Stimulated activated naive CD4-positive, alpha-beta T cell (primary cell): ENCODE measurements at places on chromosomes 11 and 22.

DNA sequence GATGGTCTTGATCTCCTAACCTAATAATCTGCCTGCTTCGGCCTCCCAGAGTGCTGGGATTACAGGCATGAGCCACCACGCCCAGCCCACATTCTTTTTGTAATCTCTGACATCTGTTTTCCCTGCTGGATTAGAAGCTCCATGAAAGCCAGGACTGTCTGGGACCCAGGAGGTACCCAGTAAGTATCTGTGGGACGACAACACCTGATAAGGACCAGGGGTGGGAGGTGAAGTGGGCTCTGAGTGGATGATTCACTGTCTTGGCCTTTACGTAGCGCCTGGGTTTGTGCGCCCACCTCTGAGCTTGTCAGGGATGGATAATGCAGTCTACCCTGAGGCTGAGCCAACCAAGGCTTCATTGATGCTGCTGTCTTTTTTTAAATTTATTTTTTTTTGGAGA, 118.8 kb downstream of the ABTB2 start:
- no peak for DNase-seq

DNA sequence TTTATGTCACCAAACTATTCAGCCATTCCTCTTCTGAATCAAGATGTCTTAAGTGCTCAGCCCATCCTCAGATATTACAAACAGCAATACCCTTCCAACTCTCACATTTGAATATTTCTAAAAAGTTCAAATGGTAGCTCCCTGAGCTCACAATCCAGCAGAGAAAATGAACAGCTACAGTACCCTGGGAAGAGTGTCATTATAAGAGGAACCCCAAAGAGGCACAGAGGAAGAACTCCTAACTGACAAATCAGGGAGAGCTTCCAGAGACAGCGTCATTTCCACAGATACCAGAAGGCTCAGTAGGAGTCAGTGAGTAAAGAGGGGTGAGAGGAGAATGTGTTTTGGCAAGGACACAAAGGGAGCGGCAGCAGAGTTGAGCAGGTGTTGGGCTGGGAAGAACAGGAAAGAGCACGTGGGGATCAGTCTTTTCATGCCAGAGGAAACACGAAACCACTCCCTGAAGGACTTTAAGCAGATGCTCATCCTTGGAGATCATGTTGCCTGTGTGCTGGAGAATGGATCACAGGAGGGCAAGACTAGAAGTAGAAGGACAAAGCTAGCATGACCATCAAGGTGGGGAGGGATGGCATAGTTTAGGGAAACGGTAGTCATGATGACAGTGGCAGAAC, 4.3 kb downstream of the CLTCL1 start:
- DNase-seq = no peak

GRCh38 chr11:64637334-64638017, 46.5 kb downstream of the SLC22A12 start:
- DNase-seq = no peak

DNA sequence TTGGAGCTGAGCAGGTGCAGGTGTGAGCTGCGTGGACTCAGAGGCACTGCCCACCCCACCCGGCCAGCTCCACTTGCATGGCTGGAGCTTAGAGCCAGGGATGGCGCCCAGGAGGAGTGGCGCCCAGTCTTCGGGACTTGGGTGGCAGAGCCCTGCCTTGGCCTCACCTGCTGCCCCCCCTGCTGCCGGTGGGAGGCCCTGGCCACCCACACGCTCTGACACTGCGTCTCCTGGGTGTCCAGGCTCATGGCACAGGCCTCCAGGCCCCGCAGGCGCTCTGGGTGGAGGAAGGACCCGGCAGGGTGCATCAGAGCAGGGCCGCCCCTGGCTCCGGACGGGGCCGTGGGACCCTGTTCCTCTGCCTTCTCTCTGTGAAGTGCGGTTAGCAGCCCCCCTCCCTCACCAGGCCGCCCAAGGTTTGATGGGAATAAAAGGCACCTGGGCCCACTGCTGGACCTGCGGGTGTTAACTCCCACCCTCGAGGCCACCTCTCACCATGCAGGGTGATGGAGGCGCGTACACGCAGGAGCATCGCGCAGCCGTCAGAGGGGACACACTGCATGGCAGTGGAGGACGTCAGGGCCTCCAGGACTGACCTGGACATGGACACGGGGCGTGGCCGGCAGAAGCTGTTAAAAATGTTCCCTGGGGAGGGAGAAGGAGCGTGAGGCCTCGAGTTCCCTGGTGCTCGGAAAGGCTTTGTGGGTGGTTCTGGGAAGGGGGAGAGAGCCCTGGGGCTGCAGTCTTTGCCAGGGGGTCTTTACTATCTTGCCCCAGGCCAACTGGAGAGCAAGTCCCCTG, 11.8 kb downstream of the IL17REL start:
- DNase-seq = no peak

- no peak for DNase-seq
Observed at GRCh38 chr11:62012451-62012831, 45.0 kb upstream of the FTH1 start.

DNA sequence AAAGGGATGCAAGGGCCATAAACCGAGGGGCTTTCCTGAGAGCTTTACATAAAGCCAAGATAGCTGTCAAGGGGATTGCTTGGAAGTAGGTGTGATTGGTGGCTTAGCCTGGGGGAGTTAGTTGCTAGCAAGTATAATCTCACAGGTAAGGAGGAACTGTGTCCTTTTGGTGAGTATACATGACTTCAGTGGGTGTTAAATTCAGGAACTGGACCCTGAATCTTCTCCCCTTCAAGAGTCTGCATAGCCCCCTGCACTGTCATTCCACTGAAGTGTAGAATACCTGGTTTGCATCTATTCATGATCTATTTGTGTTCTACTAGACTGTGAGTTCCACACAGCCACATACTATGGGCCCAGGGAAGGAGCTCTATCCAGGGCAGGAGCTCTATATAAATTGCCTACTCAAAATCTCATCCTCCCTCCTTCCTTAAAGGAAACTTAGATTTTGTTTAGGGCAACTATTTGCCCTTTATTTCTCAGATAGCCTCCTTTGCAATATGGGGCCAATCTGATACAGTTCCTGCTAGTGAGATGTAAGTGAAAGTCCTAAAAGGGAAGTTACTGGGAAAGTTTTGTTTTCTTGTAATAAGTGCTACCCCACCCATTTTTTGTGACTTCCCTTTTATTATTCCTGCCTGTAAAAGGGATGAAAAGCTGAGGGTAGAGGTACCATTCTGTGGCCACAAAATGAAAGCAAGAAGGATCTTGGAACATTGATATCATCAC, 120.5 kb downstream of the PGR start:
- DNase-seq = no peak

DNA sequence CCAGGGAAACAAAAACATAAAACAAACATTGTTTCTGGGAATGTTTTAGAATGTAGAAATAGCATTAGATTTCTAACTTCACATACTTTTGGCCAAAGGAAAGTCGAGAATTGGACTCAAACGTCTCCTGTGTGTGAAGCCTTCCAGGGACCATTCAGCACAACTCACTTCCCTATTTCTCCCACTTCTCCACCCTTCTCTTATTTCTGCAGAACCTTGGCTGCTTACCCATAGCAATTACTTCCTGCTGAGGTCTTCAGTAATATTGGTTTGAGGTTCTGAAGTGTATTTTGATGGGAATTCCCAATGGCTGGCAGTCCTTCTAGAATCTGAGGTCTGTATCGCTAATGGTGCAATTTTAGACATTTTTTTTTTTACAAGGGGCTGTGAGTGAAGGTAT, 158.3 kb upstream of the SNX19 start:
- no peak for DNase-seq

GRCh38 chr11:47272706-47273105, 2.8 kb downstream of the MADD start:
- no peak for DNase-seq

DNA sequence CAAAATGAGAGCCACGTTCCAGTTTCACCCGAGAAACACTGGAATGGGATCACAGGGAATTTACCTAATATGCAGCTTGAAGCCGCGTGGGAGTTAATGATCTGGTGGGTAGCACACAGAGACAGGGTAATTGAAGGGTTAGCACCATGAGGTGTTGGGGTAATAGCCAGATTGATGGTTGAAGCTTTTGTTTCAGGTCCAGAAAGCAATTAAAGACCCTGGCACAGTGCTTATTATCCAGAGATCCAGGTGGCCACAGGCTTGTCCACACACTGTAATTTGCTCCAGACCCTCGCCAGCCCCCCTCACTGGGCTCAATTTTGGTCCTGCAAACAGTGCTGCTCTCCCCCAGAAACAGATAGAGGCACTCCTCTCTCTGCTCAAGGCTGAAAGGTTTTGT, 282.5 kb upstream of the ISX start:
- DNase-seq = no peak
